ENCODE measurements at places on chromosomes 2 and 18.

DNA sequence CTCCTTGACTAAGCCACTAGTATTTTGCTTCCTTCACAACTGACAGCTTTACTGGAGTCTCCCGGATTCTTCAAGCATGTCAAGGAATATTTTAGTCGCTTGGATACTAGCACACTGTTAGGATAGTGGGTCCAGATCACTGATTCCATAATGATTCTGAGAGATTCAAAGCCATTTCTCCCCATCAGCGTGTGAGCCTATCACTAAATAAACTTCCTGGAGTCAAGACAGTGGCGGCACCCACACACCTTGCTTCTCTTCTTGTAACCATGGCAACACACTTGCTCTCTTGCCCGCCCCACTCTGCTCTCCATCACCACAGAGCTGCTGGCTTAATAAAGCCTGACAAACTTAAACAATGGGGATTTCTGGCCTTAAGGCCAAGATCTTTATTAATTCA, 245.1 kb downstream of the LRRTM1 start:
- no peak for DNase-seq

DNA sequence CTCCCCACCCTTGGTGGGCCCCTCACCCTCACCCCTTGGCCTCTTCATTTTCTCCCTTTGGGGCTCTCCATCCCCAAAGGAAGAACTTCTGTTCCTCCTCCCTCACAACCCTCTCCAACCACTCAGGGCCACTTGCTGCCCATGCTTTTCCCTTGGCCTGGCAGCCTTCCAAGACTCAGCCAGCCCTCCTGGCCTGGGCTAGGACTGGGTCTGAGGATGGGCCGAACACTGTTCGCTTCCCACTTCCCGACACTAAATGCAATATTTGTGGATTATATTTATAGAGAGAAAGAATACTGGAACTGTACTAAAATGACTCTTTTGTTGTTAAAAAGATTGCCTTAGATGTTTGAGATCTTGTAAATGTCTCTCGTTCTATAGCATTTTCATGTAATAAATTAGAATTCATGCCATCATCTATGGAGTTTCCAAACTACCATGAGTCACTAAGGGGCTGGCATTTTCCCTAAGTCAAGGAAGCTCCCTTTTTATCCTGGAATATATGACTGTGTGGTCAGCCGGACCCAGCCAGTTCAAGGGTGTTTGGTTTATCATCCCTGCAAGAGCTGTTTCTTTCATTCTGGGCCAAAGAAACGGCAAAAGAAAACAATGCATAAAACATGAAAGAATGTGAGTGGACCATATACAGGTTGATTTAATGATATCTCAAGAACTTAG, 3.8 kb downstream of the CXCR2 start:
- no peak for DNase-seq

- DNase-seq = no peak
These were observed 7.3 kb downstream of the IL36G start for GRCh38 chr2:112985090-112985489.

- DNase-seq = no peak
These were observed 50.5 kb upstream of the TXNDC2 start for GRCh38 chr18:9835113-9835755.

GRCh38 chr2:127678531-127678930, 3.2 kb upstream of the LIMS2 start:
- DNase-seq = no peak

GRCh38 chr2:43041173-43041591, 185.2 kb downstream of the ZFP36L2 start:
- DNase-seq = no peak

- DNase-seq = no peak
These were observed 22.5 kb downstream of the STAMBP start for GRCh38 chr2:73851274-73851673.

DNA sequence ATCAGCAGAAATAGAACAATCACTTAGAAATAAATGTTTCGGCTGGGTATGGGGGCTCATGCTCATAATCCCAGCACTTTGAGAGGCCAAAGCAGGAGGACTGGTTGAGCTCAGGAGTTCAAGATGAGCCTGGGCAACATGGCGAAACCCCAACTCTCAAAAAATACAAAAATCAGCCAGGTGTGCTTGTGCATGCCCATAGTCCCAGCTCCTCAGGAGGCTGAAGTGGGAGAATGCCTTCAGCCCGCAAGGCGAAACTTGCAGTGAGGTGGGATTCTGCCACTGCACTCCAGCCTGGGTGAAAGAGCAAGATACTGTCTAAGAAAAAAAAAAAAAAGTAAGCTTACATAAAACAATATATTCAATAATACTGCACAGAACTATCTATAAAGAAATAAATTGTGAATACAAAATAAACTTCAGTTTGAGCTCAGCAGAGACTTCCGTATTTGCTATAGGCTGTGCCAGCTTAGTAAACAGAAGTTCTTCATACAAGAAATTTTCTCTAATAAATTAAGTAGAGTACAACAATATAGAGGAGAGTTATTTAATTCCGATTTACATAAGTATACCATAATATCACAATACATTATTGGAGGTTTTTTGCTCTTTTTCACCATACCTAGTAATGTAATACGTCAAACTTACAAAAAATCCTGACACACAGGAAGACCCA, 43.6 kb downstream of the SRBD1 start:
- no peak for DNase-seq

DNA sequence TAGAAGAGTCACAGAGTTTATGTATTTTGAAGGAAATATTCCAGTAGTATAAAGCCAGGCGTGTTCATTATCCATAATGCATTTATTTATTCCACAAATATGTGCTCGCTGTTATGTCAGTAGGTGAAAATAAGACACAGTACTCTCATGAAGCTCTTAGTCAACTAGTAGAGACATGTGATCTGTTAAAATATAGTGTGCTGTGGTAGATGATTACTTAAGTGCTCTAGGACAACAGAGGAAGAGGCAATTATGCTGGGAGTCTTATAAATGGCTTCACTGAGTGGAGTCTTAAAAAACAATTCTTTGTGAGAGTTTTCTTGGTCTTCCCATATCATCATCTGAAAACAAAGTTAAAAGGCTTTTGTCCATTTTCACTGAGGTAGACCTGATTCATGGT, 457.3 kb downstream of the XIRP2 start:
- no peak for DNase-seq

GRCh38 chr2:143692162-143692561, 562.9 kb downstream of the ARHGAP15 start:
- no peak for DNase-seq

- no peak for DNase-seq
These were observed 67.7 kb downstream of the PDCL3 start for GRCh38 chr2:100630473-100630977.

DNA sequence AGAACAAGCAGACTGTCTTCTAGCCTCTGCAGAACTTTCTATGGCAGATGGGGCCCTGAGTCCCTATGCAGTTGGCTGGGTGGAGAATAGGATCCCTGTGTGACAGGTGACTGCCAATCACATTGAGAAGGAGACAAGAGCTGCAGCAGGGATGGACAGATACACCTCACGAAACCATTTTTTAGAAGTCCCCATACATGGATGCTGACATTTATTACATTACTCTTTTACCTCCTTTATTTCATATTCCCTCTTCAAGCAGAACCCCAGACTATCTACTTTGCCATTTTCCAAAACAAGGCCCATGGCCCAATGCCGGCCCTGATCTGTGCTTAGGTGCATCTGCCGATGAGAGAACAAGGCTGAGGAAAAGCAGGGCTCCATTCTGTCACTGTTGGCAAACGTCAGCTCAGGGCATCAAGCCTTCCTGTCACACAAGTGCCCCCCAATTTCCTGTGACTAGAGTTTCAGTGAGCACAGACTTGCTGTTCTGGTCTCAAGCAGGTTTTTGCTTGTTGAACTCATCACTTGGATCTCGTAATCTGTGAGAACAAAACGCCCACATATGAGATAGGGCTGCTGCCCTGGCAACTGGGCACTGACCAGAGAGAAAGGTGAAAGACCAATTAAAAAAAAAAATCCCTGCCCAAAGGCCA, 35.8 kb downstream of the LOXHD1 start:
- DNase-seq = no peak

DNA sequence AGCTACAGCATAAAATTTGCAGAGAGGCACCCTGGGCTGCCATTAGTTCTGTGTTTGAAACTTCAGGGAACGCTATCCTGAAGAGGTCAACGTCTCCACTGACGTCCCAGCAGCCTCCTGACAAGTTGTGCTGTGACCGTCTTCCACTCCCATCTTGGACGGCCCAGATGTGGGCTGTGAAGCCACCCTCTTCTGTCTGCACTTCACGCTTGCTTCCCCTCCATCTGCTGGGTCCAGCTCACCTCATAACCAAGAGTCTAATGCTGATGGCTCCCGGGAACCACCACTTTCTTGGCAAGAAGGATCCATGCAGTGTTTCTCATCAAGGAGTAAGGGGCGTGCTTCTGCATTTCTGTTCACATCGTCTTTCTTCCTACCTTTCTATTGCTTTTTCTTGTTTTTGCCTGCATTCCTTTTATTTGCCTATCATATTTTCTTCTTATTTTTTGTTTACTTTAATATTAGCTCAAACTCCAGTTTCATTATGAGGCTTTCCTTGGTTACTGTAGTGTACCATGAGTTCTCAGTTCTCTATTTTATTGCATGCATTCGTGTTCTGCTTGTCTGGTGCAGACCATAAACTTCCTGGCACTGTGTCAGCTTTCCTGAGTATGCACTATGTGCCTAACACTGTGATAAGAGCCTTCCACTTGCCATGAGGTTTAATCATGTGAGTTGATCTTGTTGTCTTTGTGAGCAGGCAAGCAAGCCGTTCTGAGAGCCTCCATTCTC, 631.8 kb upstream of the RAB6C start:
- DNase-seq = no peak

DNA sequence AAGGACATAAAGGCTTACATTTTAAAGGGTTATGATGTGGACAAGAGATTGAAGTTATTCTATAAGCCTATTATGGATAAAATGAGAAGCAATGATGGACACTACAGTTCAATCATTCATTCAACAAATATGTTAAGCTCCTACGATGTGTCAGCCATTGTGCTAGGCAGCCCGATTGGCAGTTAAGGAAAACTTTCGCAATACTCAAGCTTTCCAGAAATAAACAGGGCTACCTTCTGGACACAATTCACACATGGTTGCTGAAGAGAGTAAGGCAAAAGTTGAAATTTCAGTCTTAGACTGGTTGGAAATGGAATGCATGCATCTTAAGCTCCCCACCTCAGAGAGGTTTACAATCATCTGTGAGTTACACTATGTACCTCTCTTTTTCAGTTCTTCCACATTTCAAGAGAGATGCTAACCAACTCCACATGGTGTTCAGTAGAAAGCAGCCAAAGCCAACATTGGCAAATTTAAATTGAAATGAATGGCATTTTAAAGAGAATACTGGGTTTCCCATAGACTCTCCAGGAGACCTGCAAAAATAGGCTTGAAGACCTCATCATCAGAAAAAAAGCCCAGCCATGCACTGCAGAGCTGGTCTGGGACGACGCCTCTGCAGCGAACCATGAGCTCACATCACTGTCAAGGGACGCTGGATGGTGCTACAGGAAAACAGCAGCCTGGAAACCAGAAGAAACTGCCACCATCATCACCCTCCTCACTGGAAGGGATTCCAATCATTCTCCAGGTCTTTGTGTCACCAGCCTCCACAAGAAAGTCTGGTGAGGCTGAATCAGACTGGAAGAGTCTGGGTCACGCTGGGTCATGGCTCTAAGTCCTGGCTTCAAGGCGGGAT, 276.3 kb downstream of the AFF3 start:
- DNase-seq = no peak

- DNase-seq = no peak
These were observed 61.3 kb downstream of the TMEM247 start for GRCh38 chr2:46540496-46541331.

- peak; percentile 11 for DNase-seq
These were observed 714 bp downstream of the RPIA start for GRCh38 chr2:88692187-88692586.

GRCh38 chr2:149119368-149119767, 80.9 kb downstream of the LYPD6B start:
- no peak for DNase-seq

- no peak for DNase-seq
These were observed 729.3 kb downstream of the DPP10 start for GRCh38 chr2:115171751-115172150.

DNA sequence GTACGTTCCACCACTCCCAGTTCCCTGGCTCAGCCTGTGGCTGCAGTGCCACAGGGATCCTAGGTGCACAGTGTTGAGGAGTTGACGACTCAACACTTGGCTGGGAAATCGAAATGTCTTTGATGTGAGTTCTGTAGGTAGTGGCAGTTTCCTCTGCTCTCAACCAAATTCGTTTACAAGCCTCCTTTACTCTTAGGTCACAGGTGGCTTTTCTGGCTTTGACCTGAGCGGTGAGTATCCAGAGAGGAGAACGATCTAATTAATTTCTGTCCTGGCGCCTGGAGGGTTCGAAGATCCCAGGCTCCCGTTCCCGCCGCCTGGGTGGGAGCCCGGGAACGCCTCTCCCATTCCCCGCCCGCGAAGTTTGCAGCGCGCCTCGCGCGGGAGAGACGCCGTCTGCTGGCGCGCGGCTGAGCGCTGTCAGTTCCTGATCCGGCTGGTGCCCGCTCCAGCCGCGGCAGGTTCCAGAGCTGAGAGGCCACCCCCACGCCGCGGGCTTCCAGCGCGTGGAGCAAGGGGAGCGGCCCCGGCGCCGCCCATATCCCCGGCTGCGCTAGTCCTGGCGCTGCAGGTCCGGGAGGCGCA, at the start of gene LAMA3:
Gene LAMA3 (plus strand): TSS at position 423 of the 585 bp plus-strand sequence. CDS start 231 bp downstream, outside the sequence.
- DNase-seq = no peak

GRCh38 chr2:180046776-180047175, 39.7 kb upstream of the CWC22 start:
- no peak for DNase-seq

GRCh38 chr2:239279508-239280295, 121.1 kb downstream of the HDAC4 start:
- DNase-seq = no peak

- DNase-seq = no peak
These were observed 22.6 kb upstream of the SCYGR2 start for GRCh38 chr2:227576110-227576509.

GRCh38 chr2:33320573-33320972, 155.9 kb upstream of the RASGRP3 start:
- DNase-seq = no peak

- no peak for DNase-seq
These were observed 169.9 kb downstream of the MC4R start for GRCh38 chr18:60202708-60203107.

- DNase-seq = no peak
These were observed 41.1 kb upstream of the NPAS2 start for GRCh38 chr2:100778637-100779450.

DNA sequence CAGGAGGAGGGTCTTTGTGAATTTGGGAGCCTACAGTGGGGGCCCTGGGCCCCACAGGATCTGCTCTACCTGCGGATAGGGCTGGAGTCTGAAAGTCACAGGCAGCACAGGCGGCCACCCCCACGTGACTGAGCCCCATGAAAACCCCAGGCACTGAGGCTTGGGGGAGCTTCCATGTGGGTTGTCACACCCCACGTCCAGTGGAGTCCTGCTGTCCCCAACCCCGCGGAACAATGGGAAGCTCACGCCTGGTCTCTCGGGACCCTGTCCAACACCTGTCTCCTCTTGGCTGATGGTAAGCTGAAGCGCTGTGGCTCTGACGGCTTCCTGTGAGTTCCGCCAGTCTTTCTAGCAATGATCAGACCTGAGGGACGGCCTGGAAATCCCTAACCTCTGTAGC, 85.8 kb downstream of the PTGR3 start:
- no peak for DNase-seq

Measured in stimulated activated CD4-positive, alpha-beta T cell treated with anti-CD3 and anti-CD28 coated beads, Interleukin-4, amount 100 ng/mL, for 48 hours (primary cell).